ENCODE measurements at places on chromosomes 2 and 18.
A peak's percentile ranks its signal among the peaks of the same experiment; 100 is the strongest.

DNA sequence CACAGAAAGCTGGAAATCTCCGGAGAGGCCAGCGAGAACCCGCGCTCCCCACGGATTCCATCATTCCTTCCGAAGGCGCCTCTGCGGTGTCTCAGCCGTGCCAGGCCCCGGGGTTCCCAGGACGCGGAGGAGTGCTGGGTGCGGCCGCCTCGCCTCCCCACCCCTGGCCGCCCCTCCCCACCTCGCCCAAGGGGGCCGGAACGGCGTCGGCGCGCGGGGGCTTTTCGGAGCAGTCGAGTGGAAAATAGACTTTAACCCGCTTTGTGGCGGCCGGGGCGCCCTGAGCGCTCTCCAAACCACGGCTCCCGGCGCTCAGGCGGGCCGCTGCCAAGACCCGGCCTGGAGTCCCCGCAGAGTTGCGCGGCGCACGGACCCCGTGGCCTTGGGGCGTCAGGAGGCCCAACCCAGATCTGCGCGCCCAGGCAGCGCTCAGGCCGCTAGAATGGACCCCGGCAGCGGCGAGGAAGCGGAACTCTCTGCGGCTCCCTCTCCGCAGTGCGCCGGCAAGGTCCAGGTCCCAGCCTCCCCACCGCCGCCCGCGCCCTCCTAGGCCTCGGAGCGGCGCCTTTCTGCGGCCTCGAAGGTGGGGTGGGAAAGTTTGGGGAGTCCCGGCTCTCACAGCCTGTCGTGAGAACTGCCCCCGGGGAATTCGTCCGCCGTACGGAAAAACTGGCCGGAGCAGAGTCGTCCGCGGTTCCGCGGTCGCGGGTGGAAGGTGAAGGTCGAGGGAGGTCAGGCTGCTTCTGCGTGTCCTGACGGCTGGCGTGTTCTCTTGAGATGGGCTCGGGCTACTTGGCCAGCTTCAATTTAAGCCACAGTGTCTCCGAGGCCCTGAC lies 1.2 kb upstream of the EMX1 start:
- DNase-seq, result no peak

GRCh38 chr18:34643989-34644388 lies 66.1 kb upstream of the DTNA start:
- DNase-seq, result no peak

GRCh38 chr2:16506366-16506765 lies 159.3 kb downstream of the CYRIA start:
- DNase-seq, result no peak

DNA sequence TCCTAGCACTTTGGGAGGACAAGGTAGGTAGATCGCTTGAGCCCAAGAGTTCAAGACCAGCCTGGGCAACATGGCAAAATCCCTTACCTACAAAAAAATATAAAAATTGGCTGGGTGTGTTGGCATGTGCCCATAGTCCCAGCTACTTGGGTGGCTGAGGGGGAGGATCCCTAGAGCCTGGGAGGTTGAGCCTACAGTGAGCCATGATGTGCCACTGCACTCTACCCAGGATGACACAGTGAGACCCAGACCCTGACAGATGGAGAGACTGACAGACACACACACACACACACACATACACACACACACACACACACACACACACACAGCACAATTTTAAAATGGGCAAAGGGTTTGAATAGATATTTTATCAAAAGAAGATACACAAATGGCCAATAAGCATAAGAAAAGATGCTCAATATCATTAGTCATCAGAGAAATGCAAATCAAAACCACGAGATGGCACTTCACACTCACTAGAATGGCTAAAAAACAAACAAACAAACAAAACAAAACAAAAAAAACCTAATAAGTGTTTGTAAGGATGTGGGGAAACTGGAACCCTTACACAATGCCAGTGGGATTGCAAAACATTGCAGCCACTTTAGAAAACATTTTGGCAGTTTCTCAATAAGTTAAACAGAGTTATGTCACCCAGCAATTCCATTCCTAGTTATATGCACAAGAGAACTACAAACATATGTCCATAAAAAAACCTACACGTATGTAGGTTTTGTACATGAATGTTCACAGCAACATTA lies 42.3 kb downstream of the BAZ2B start:
- DNase-seq, result no peak

DNA sequence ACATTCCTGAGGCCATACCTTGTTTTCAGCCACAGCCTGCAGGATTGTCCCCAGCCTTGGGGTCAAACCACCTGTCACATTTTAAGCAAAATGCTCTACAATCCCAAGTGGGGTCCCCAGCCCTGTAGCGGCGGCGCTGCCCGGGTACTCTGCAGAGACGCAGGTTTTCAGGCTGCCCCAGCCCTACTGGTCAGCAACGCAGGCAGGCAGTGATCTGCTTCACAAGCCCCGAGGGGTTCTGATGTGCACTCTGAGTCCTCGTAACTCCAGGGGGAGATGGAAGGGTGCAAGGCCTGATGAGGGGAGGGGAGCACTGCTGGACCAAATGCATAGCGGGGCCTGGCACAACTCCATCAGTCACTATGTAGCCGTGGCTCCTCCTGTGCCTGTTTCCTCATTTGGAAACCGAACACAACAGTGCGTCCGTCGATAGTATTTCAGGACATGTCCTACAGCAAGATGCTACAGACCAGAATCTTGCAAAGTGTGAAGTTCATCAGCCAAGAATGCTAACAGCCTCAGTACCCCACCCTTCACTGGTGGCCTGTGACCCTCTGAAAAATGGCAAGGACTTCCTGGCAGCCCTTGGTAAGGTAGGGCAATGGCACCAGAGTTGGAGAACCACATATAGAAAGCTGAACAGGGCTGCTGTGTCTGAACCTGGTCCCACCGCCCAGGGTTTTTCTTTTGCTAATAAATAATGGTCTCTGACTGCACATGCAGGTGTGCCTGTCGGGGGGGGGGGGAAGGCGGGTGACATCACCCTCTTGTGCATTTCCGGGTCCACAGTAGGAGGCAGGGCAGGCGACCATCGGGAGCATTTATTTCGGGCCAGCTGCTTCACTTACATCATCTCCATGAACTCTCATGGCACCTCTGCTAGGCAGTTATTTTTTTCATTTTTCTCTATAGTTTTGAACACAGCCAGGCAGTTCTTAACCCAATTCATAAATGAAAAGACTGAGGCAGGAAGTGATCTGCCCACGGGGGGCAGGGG lies 50.6 kb upstream of the TFCP2L1 start:
- no peak for DNase-seq

DNA sequence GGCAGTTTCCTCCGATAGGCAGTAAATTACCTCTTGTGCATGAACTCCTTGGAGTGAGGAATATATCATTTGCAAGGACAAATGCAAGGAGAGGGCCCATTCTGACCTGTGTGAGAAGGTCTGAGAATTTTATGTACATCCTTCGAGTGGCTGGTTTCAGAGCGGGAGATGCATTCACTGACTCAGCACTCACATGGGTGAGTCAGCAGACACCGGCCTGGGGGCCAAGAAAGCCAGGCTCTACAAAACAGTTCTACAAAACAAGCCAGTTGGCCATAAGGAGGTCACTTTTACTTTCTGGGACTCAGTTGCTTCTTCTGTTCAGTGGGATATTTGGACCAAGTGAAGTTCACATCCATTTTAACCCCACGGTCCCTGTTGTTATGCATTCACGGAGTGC lies 35.3 kb downstream of the CYP26B1 start:
- peak; percentile 54 for DNase-seq

DNA sequence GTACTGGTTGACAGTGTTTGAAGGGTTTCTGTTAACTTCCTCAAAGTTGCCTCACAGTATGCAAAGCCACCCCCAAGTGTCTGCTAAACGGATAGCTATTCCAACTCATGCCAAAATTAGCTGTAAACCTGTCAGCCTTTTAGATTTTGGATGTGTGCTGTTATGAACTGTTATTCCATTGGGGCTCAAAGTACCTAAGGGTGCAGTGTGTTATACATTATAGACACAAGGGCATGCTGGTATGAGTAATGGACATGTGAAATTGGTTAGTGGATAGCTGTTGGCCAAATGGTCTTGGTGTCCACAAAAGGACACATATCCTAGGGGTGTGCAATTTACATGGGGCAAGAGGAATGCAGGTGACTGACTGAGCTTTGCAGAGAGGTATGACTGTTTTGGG lies 33.7 kb upstream of the CCBE1 start:
- no peak for DNase-seq

DNA sequence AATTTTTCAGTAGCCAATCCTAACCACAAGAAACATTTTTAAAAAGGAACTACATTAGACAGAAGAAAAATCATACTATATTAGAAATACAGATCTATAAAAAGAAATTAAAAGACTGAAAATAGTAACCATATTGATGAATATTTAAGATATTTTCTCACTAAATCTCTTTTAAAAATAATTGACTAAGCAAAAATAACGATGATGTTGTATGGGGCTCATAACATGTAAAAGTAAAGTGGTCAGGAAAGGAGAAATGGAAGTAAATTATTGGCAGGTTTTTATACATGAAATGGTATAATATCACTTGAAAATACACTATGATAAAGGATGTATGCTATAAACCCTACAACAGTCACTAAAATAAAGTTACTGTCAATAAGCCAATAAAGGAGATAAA lies 5.4 kb downstream of the WDPCP start:
- DNase-seq, result no peak

GRCh38 chr18:23532848-23533247 lies 29.5 kb downstream of the RMC1 start:
- DNase-seq, result no peak

- no peak for DNase-seq
Measured at GRCh38 chr2:236870370-236870769, 215.3 kb upstream of the COPS8 start.

DNA sequence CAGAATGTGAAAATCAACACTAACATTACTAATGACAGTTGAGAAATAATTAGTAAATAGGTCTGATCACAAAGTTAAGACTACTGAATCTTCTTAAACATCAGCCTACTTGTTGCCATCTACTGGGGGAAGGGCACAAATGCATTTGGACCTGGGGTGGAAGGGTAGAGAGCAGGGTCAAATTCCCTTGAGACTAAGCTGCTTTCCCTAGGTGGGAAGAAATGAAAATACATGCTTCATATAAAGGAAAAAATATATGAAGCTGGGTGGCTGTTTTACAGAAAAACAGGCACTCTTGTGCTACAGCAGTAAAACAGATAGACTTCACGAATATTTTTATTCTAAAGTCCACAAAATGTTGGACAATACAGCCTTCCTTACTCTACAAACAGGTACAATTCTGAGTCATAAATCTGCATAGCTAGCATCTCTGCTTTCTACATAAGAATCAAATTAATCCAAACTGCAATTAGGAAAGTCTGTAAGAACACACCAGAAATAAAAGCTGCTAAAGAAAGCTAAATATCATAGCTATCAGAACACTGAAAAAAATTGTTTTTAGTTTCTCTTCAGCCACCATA lies 10.9 kb downstream of the TRIP12 start:
- DNase-seq, result no peak

GRCh38 chr18:58195278-58195765 lies 151.3 kb downstream of the NEDD4L start:
- DNase-seq, result no peak

DNA sequence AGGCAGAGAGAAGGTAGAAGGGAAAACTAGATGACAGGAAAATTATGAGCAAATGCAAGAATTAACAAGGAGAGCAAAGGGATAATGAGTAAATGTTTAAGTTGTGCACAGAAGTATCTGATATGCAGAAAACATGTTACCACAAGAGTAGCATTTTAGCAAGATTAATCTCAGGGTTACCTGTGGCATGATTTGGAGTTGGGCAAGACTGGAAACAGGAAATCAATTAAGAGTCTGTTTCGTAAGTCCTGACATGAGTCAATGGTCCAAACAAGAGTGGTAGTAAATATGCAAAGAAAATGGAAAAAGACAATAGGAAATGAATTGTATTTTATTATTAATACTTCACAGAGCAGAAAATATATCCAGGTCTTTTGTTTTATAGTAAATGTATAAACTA lies 17.3 kb upstream of the MTX2 start:
- DNase-seq, result no peak

- DNase-seq, result peak; percentile 69
Measured at GRCh38 chr2:159349674-159350299, 63.3 kb upstream of the WDSUB1 start.

- peak; percentile 50 for DNase-seq
Measured at GRCh38 chr18:76687304-76687962, 134.9 kb upstream of the ZNF236 start.

DNA sequence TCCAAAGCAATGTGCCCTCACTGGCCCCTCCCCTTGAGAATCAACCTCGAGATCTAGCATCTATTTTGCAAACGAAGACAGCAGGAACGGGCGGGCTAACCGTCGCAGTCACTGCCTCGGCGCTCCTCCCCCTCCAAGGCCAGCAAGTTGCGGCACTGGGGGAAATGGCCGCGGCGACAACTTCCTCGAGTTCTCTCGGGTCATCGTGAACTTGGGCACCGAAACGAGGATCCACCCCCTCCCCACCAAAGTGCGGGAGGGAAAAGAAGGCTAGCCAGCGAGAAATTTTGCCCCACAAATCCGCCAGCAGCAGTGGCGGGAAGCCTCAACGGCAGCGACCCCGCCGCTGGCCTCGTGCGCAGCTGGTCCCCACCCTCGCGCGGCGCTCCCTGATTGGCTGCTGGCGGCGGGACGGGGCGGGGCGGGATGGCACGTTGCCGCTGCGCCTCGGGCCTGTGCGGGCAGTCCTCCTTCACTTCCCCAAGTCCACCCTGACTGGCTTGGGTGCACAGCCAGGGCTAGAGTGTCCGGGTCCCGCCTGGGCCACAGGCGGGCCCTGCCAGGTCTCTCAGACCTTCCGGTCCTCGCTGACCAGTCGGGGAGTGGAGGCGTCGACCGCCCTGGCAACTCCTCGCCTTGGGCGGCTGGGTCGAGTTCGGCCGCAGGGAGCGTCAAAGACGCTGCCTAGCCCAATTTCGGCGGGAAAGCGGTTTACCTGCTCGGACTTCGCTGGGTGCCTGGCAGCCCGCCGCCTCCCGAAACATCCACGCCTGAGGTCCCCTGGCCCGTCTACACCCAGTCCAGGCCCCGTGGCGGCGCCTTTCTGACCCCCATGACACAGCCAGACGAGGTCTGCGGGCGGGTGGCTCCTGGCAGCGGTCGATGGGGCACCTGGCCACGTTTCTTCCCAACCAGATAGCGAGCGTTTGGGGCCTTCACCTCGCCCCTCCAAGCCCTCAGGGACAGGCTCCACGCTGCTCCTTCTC lies at the start of gene BOLL:
TSS of gene BOLL (minus strand) at position 364 of the 986 bp plus-strand sequence. CDS start 3,469 bp downstream, outside the sequence.
- no peak for DNase-seq

GRCh38 chr2:95276244-95276887 lies 2.1 kb downstream of the PROM2 start:
- DNase-seq, result no peak

GRCh38 chr2:163570391-163570790 lies 165.4 kb downstream of the FIGN start:
- no peak for DNase-seq

DNA sequence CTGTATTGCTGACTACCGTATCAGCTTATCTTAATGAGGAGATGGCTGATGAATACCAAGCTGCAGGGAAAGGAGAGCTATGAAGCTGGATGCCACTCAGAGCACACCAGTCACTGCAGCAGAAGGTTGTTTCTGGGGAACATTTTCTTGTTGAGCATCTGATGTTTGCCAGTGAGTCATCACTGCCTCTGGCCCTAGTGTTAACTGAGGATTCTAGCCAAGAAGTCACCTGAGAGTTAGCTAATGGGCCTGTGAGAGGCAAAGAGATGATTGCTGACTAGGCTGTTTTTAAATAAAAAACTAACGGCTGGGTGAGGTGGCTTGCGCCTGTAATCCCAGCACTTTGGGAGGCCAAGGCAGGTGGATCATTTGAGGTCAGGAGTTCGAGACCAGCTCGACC lies 37.9 kb downstream of the CCDC150 start:
- peak; percentile 13 for DNase-seq

- DNase-seq, result no peak
Measured at GRCh38 chr18:37499044-37499443, 66.6 kb downstream of the CELF4 start.
